Thoracic aorta (tissue), 2 donors: ENCODE measurements at places on chromosomes 4 and X.

- no peak for DNase-seq
Observed at GRCh38 chrX:152896450-152896849, 1.4 kb upstream of the ZNF185 start.

DNA sequence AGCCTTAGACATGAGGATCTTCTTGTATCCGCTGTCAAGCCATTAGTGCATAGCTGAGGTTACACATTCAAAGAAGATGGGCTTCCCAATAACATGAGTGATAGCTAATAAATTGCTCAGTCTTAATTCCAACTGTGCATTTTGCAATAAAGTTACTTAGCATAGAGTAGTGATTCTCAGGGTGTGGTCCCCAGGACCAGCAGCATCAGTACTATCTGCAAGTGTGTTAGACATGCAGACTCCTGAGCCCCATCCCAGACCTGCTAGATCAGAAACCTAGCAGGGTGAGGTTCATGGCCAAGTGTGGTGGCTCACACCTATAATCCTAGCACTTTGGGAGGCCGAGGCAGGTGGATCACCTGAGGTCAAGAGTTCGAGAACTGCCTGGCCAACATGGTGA lies 20.1 kb downstream of the ATP10D start:
- no peak for DNase-seq

DNA sequence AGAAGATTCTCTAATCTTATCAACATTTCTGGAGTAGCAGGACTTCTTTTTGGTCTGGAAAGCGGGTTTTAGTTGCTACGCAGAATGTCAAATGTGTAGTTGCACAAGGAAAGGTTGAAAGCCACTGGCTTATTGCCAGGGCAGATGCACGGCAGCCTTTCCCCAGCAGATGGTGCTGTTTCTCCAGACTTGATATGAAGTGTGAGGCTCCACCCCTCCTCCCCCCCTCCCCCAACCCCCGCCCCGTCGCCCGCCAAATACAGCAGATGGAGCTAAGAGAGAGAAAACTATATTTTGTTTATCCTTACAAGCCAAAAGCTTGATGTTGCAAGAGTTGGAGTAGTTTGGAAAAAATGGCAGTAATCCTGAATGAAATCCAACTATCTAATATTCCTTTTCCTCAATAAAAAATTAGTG lies 32.0 kb downstream of the ENOPH1 start:
- DNase-seq, result peak; percentile 73

- DNase-seq, result no peak
Observed at GRCh38 chr4:169268951-169269760, 1.6 kb downstream of the SH3RF1 start.

- no peak for DNase-seq
Observed at GRCh38 chr4:99927566-99927965, 18.9 kb downstream of the DNAJB14 start.

DNA sequence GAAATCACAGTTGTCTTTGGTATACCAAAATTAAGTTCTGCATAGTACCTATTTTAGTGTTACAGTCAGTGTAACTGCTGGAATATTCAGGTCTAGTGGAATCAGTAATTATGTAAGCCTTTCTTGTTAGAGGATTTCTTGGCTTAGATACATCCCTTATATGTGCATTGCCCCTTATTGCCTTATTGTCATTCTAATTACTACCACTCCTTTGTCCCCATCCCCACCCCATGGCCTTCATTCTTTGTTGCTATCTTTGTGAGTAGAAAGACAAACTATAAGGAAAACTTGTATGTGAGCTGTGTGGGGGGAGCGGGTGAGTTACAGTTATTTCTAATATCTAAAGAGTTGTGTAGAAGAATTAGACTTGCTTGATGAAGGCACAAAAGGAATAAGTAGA lies 36.9 kb upstream of the RPA4 start:
- no peak for DNase-seq

GRCh38 chrX:143634663-143635455 lies 1.0 kb downstream of the SLITRK4 start:
- no peak for DNase-seq

- DNase-seq, result no peak
Observed at GRCh38 chr4:36609661-36610060, 328.2 kb downstream of the DTHD1 start.

DNA sequence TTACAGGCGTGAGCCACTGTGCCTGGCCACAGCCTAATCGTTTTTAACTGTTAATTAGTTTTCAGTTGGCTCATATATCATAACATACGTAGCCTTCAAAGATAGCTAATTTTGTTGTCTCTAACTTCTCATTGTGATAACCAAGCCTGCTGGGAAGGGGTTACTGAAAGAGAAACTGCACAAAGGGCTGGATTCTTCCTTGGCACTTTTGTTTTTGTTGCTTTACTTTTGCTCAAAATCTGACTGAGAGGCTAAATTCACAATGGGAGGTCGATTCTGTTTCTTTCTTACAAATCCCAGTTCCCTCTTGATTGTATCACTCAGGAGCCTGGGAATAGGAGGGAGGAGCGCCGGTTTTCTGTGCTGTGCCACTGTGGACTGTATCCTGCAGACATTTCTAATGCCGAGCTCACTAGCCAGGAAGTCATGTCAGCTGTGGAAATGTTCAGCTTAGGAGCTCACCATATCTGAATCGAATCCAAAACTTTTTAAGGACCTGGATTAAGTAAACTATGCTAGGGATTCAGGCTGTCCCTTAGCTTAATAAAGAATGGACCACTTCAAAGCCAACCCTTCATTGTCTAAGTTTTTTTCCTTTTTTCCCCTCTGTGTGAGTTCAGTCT lies 120.5 kb upstream of the FAT1 start:
- DNase-seq, result no peak

DNA sequence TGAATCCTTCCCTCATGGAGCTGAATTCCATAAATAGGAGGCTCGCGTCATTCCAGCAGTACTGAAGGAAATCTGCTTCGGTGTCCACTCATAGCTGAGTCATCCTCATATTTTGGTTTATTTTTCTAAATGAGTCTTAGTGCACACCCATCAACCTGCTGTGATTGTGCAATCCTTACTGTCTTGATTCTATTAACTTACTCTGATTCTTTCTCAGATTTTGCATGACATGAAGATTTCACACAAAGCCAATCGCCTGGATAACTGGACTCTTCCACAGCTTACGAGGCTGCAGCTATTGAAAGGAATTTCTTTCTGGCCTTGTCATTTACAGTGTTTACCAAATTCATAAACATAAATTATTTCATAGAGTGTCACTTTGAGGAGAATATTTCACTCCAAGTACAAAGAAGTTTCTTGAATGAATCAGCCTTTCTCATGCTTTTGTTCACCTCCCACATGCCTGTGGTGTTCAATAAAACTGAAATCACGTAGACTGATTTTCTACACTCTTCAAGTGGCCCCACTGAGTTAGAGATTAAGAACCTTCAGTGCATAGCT lies 207.6 kb upstream of the SLITRK2 start:
- no peak for DNase-seq

DNA sequence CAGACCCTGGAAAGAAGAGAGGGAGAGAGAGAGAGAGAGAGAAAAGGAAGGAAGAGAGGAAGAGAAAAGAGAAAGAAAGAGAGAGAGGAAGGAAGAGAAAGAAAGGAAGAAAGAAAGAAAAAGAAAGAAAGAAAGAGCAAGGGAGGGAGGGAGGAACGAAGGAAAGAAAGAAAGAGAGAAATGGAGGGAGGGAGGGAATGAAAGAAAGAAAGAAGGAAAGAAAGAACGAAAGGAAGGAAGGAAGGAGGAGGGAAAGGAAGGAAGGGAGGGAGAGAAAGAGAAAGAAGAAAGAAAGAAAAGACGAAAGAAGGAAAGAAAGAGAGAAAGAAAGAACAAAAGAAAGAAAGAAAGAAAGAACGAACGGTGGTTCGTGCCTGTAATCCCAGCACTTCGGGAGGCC lies 133.4 kb downstream of the HNRNPD start:
- DNase-seq, result no peak

- no peak for DNase-seq
Observed at GRCh38 chr4:143083756-143084472, 100.8 kb upstream of the USP38 start.

GRCh38 chr4:156886481-156886880 lies 85.1 kb downstream of the PDGFC start:
- no peak for DNase-seq
